ENCODE measurements at places on chromosomes 13 and 19.

- no peak for DNase-seq
Observed at GRCh38 chr13:51684076-51684475, 99.8 kb downstream of the WDFY2 start.

GRCh38 chr19:8500158-8500557 lies 2.3 kb downstream of the PRAM1 start:
- DNase-seq: no peak

- no peak for DNase-seq
Observed at GRCh38 chr13:26025196-26025595, 26.6 kb downstream of the SHISA2 start.

DNA sequence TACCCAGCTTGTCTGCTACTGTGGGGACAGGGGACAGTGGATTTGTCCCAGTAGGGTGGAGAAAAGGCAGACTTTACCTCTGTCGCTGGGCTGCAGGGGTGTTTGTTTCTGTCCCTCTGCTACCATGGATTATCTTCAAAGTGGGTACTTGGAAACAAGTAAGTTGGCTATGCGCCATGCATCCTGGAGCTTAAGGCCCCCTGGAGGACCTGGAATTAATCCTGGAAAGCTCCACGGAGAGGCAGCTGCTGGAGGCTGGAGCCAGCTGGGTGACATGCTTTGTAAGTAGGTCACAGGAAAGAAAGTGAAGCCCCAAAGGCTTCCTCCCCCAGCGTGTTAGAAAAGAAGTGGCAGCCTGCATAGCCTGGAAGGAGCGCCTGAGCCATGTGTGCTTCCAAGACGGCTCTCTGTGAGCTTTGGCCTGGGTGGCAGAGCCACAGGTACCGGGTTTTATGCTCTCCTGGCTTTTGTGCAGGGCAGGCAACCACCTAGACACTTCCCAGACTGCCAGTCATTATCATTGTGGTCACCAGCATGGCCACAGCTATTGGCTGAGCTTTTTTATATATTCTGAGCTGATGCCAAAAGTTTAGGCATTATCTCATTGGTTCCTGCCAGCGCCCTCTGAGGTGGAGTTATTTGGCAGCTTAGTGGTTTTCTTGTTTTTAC lies 9.5 kb downstream of the B3GLCT start:
- no peak for DNase-seq

- no peak for DNase-seq
Observed at GRCh38 chr13:94936633-94937032, 224.3 kb upstream of the SOX21 start.

- DNase-seq: no peak
Observed at GRCh38 chr13:113045251-113046127, 60.1 kb upstream of the F7 start.

- no peak for DNase-seq
Observed at GRCh38 chr13:42466123-42466522, 107.8 kb upstream of the TNFSF11 start.

GRCh38 chr13:74930402-74931165 lies 551.4 kb downstream of the TBC1D4 start:
- no peak for DNase-seq

GRCh38 chr13:72875233-72875632 lies 93.3 kb downstream of the PIBF1 start:
- DNase-seq: no peak

DNA sequence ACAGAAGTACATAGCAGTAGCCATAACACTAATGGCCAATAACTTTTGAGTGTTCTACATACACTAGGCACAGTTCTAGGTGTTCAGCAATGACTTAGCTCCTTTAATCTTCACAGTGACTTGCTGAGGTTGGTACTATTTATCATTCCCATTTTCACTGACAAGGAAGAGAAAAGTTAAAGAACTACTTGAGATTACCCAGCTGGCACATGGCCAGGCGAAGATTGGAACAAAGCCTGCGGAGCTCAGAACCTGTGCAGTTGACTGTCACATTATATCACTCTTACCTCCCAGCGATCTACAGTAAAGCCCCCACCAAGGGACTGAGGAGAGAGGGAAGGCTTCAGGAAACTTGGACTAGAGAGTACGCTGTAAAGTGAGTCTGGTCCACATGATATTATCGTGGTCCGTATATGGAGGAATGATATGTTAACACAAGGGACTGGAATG lies 42.4 kb upstream of the WDFY2 start:
- no peak for DNase-seq

- DNase-seq: no peak
Observed at GRCh38 chr19:40521276-40521675, 54.5 kb downstream of the SPTBN4 start.

DNA sequence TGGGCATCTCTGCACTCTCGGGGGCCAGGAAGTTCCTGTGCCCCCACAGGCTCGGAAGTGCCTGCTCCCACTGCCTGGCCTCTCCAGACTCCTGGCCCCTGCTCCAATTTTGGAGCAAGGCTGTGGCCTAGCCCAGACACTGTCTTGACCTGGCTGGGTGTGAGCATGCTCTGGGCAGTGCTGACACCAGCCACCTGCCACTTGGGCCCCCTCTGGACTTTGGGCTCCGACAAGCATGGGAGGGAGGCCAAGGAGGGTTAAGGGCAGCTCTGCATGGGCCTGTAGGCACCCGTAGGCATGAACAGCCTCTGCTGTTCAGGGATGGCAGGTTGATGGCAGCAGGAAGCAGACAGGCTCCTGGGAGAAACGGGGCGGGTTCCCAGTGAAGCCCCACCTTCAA lies 26.0 kb upstream of the RBM26 start:
- DNase-seq: no peak

DNA sequence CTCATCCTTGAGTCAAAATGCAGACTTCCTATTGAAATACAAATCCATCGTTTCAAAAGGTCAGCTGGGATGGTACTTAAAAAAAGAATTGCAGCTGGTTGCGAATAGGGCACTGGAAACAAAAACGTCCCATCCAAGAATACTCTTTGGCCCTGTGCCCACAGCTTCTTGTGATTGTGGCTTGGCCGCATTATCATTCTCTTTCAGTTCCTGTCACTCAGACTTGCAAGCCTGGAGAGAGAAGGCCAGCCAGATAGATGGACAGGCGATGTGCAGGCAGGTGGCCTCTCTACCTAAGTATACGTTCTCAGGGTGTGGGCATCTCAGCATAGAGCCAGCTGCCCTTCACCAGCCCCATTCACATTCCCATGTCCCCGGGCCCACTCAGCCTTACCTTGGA lies 208.5 kb upstream of the ZNF536 start:
- DNase-seq: no peak

GRCh38 chr19:43767818-43768217 lies 13.0 kb downstream of the KCNN4 start:
- no peak for DNase-seq

GRCh38 chr19:37007587-37008220 lies 70.5 kb upstream of the ZNF420 start:
- peak; percentile 9 for DNase-seq

DNA sequence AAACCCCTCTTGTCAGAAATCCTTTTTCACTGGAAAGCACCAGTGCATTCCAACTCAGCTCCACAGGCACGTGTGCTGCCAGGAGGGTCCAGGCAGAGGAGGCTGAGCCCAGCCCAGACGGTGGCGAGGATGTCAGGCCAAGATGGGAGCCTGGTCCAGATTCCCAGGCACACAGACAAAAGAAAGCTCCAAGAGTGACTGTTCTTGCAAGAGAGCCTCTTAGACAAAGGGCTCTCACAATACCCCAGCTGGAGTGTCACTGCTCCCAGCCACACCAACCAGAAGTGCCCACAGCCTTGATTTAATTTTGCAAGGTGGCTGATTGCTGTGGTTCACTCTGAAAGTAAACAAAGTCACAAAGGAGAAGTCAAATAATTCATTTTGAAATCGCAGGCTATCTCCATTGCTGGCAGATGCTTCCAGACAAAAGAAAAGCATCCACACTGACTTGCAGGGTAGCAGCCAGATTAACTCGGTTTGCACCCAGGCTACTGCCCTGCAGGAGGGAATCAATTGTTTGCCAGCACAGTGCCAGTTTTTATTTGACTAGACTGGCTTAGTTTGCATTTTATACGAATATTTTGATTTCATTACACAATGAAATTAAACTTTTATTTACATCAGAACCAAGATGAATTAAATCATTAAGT lies 95.1 kb downstream of the RAB20 start:
- DNase-seq: no peak
